ENCODE measurements at places on chromosomes 13 and 19.

DNA sequence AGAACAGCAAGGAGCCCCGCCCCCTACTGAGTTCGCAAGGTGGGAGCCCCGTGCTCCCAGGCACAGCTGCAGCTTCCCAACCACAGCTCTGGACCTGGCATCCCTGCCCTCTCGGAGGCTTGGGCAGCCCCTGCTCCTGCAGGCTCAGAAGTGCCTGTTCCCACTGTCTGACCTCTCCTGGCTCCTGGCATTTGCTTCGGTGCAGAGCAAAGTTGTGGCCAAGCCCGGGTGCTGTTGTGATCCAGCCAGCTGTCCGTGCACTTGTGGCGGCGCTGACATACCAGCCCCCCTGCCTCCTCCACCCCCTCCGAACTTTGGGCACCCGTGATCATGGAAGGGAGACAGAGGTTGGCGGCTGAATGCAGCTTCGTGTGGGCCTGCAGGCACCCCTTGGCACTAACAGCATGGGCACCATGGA lies 1386.8 kb downstream of the PCDH9 start:
- DNase-seq, result no peak

DNA sequence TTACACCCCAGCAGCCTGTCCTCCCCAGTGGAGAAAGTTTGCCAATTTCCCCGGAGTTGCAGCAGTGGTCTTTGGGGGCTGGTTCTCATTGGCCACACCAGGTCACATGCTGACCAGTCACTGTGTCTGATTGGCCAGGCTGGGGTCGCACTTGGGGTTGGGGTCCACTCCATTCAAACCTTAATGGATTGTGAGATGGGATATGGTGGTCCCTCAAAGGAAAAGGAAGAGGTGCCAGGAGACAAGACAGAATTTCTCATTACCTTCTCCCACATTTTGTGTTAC lies 3.4 kb downstream of the PPM1N start:
- DNase-seq, result no peak

GRCh38 chr19:28492201-28492600 lies 720.8 kb downstream of the UQCRFS1 start:
- DNase-seq, result no peak

DNA sequence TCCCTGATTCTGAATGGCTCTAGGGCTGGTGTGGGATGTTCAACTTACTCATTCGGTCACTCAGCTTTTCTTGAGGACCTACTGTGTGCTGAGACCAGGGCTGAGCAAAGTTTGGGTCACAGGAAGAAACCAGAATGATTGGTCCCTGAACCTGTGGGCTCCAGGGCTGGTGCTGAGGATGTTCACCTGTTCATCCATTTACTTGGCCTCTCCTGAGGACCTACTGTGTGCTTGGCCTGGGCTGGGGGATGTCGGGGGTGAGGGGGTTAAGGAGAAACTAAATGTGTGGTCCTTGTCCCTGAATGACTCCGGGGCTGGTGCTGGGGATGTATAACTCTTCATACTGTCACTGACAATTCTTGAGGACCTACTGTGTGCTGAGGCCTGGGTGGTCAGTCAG lies 10.3 kb downstream of the ZNF835 start:
- no peak for DNase-seq

GRCh38 chr13:63161219-63161618 lies 1745.6 kb upstream of the PCDH20 start:
- no peak for DNase-seq

DNA sequence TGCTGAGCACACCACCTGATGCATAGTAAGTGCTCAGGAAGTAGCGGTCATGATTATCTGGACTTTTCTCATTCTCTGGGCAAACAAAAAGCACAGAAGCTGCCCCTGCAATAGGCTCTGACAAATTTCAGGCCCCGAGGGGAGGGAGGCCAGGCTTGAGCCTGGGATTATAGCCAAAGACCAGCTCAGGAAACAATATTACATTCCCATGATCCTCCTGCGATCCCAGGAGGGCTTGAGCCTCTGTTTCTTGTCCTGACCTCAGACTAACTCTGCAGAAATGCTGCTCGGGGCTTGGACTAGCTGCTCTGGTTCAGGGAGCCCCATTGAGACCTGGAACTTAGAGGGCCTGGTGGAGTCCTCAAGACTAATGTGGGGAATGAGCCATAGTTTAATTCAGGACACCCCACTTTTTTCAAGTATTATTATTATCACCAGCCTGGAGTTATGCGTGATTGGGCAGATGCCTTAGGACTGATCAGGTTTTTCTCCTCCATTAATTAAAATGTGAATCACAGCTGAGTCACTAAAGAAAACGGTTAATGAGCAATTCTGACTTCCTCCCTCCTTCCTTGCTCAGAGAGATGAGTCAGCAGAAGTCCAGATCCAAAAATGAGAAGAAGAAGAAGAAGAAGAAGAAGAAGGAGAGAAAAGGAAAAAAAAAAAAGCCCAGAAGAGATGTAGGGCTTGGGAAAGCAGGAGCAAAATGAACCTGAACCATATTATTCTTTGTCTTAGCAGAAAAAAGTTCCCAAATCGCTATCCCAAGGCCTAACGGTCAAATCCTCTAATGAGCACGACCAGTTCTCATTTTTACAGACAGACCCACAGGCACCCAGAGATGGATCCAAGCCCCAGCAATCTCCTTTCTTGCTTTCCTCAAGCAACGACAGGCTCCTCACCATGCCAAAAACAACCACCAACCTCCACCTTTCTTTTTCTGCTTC lies 107.2 kb downstream of the CACNA1A start:
- DNase-seq, result no peak

DNA sequence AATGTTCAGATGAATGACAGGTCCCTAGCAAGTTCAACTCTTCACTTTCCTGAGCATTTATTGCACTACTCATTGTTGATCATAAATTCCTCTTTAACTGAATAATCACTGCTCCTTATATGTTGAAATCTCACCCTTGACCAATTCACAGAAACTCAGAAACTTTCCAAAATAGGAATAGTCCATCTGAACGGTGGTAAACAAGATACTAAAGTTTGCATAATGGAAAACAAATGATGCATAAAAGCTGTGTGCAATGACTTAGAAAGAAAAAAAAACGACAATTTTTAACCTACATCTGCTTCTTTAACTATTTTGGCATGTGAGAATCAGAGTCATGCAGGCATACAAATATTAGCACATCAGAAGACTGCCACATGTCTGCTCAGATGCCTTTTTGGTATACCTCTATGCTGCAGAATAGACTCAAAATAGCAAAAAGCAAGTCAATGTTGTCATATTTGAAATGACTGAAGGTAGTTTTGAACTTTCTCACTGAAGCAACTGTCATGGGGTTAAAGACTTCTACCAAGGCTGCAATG lies 34.8 kb downstream of the SLC10A2 start:
- DNase-seq, result no peak

- DNase-seq, result no peak
These were observed 1.9 kb upstream of the YJEFN3 start for GRCh38 chr19:19526581-19527370.
